ENCODE measurements at places on chromosomes 3 and 15.

GRCh38 chr3:9660972-9661371 is 11.7 kb downstream of the MTMR14 start:
- DNase-seq = no peak

DNA sequence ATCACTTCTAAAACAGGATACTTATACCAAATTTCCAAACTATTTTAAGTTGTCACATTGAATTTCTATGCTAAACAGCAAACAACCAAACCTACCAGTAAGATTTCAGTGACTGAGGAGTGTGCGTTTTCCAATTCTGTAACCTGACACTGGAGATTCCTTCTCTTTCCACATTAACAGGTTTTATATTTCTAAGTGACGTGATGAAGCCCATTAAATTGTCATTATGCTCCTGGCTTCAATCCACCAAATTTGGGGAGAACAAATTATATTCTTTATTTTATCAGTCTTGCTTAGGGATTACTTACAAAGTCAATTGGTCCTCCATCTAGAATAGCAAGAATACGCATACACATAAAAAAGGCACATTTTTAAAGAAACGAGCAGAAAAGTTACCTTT is 764.8 kb upstream of the NR2F2 start:
- DNase-seq = no peak

DNA sequence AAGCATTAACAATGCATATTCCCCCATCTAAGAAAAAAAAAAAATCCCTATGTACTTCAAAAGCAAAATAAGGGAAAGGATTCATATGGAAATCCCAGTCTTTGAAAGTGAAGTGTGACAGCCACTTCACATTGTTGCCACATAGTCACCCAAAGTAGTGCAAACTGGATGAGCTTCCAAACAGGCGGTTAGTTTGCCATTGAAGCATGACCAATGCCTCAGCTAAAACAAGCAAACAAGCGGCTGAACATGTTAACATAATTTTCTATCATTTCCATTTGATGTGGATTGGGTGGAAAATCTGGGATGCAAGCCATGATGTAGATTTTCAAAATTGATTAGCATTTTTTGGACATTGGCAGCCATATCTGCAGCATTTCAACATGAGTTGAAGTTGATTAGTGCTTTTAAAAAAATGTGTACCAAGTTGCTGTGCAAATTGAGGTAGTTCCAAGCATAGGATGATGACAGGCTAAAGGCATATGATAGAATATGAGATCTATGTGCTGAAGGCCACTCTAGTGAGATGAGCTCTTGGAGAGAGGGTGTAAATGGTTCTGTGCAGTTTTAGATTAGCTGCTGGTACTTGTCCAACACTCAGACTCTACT is 405.2 kb downstream of the NR2F2 start:
- DNase-seq = no peak

DNA sequence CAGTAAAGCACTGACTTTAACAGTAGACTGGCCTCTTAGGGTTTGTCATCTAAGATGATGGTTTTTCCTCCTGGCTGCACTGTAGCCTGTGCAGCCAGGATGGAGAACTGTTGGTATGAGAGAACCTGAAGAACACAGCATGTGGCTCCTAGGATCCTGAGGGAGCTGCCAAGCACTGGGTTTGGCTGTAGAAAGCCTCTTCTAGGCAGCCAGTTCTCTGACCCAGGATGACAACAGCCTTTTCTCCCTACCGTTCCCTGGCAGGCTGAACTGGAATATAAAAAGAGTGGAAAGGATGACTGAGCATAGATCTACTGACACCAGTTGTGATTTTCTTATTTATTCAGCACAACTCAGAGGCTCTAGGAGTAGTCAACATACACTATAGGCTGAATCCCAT is 34.3 kb upstream of the MANF start:
- DNase-seq = peak; percentile 33

- DNase-seq = peak; percentile 25
These were observed 25.4 kb downstream of the LINGO1 start for GRCh38 chr15:77607111-77607893.

DNA sequence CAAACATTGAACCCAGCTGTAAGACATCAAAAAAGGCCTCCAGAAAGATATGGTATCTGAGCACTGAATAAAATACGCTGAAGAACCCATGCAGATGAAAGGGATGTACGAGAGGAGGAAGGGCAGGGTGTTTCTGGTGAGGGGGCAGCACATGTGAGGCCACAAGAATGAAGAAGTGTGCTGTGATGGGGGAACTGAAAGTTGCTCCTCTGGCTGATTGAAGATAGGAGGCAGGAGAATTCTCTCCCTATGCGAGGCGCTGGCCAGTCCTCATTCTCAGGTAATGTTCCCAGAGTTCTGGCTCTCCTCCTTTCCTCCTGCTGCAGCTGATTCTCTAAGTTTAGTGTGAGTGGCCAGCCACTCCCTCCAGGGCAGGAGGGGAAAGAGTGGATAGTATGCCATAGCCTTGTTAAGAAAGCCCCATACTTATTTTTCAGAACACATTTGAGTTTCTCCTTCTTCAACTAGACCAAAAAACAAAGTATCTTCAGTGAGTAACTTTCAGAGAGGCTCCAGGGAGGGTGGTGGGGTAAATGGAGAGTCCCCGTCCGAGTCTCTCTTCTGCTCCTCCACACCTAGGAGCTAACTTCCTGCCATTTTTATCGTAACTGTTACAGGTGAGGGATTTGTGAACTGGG is 26.9 kb upstream of the MYO1E start:
- peak; percentile 13 for DNase-seq

- no peak for DNase-seq
These were observed 2.2 kb downstream of the MINAR1 start for GRCh38 chr15:79434361-79434760.

DNA sequence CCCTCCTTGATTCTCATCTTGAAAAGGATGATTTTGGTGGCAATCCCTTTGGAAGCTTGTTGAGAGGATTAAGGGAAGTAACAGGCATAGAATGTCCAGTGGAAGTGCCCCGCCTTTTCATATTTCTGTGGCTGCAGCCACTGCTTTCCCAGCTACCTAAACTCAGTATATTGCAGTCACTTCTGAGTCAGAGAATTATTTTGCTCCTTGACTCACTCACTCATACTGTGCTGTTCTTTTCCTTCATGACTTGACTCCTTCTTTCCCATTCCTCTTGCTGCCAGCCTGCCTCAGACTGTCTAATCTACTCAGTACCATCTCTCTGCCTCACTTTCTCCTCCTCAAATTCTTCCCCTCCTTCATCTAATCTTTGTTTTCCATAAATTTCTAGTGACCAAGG is 26.5 kb upstream of the POLR2M start:
- no peak for DNase-seq

DNA sequence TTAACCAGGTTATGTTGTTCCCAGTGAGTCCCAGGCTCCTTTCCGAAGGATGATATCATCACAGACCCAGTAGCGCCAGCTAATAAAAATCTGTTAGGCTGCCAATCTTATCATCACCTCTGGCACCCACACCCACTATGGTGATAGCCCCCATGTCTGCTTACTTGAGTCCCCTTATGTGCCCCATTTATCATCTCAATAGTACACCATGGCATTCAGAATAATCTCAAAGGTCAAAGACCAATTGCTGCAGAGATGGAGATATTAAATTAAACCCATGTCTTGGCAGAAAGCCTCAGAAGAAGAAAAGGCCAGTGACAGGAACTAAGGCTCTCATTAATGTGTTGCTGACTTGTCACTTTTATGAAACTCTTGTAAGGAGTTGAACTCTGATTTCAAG is 32.8 kb downstream of the CPNE4 start:
- no peak for DNase-seq

DNA sequence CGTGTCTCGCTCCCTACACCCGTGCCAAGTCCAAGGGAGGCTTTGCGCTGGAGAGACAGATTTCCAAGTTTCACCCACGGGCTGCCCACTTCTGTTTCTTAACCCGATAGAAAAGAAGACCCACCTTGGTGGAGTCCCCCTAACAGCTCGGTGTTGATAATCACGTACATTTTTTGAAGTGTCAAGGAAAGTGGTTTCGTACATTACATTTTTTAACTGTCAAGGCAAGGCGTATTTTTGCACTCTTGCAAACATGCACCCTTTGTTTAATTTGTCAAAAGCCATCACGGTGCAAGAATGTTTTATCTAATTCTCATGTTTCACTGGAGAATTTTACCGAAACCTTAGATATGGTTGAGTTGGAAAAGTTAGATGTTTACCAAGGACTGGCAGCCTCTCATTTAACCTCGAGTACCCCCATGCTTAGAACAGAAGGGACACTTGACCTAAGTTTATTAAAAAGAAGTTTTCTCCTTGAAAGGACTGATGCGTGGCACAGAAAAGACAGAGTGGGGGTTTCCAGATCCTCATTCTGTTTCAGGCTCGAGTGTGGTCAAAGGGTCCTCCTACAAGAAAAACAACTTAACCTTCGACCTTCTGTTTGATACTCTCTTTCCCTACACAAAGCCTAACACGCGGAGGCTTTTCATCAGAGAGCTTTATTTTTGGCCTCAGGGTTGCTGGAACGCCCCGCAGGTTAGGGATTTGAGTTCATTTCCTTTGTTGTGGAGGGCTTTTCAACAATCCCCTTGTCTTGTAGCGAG is 882 bp downstream of the GXYLT2 start:
- peak; percentile 63 for DNase-seq

- DNase-seq = no peak
These were observed 158.6 kb upstream of the KBTBD8 start for GRCh38 chr3:66839508-66839907.

DNA sequence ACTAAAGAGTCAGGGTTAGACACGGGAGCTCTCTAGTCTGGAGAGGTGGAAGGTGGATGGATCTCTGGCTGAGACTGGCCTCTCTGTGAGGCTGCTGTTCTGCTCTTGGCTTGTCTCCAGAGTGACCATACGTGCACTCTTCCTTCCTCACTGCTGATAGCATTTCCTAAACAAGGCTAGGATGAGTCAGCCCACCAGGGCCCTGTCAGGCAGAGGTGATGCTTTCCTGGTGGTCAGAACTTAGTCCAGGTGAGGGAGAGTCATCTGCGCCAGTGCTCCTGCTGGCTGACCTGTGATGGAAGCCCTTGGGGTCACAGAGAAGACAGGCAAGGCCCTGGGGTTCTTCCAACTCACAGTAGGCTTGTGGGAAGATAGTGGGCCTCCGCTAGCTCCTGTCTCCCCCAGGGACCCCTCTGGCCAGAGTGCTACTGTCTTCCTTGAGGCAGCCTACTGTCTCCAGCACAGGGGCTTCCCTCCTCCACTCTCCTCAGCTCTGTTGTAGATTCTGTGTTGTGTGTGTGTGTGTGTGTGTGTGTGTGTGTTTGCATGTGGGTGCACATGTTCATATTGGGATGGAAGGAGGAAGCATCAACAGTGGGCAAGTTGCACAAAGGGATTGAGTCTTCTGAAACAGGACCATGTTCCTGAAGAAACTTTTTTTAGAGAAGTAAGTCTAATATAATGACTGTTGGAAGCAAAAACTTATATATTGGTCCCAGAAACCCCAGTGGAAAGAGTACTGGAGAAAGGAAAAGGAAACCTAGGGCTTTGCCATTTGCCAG is 16.5 kb downstream of the ALPK3 start:
- DNase-seq = no peak

DNA sequence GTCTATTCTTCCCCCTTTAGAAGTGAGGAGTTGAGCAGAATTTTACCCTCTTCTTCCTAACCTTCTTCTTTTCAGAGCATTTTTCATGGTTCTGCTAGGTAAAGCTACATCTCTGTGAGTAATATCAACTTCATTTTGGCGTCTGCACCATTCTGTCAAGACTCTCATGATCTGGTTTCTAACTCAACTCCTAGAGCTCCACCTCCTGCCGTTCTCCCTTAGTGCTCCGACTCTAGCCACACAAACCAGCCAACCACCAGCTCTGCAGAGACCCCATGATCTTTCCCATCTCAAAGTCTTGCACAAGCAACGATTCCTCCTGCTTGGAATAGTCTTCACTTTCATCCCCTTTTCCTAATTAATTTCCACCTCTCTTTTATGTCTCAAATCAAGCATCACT is 193.9 kb upstream of the TMC3 start:
- DNase-seq = no peak

- DNase-seq = no peak
These were observed 50.2 kb downstream of the CRYBG3 start for GRCh38 chr3:97871801-97872524.

- no peak for DNase-seq
These were observed 56.6 kb downstream of the CBLB start for GRCh38 chr3:105812194-105812586.

- DNase-seq = no peak
These were observed 756 bp upstream of the RMDN3 start for GRCh38 chr15:40755812-40756208.

DNA sequence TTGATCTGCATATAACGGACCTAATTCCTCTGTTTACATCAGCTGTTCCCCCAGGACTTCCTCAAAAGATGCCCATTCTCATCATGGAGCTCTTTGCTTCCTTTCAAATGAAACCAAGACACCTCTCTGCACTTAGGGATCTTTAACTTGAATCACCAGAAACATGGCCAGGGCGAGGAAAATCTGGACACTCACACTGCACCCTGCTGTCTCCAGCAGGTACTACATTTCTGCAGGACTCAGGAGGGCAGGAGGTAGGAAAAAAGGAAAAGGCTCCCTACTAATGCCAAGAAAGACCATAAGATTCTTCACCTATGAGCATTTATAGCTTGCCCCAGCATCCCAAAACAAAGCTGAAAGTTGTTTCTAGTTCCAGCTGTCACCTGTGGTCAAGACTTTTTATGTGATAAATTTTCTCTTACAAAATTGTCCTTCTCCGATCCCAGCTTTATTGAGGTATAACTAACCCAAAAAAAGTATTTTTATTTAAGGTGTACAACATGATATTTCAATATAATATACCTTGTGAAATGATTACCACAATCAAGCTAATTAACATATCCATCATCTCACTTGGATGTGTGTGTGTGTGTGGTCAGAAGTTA is 87.3 kb upstream of the C15orf61 start:
- DNase-seq = peak; percentile 6

DNA sequence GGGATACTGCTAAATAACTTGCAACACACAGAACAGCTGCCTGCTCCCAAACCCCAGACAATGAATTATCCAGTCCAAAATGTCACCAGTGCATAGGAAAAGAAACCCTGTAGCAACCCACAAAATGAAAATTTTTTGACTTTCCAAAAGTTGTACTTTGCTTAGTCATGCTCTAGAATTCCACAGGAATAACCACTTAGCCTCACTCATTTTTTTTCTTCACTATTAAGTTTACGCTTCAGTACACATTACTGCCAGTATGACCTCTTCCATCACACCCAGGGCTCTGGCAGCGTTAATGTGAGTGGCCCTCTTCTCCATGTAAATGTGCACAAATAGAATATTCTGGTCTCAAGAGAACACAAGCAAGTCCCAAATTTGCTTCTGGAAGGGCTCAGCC is 259.8 kb downstream of the MAGI1 start:
- DNase-seq = no peak

- DNase-seq = no peak
These were observed 273.6 kb downstream of the SHOX2 start for GRCh38 chr3:157832588-157832987.

GRCh38 chr3:14774431-14774830 is 44.3 kb upstream of the FGD5 start:
- DNase-seq = no peak

DNA sequence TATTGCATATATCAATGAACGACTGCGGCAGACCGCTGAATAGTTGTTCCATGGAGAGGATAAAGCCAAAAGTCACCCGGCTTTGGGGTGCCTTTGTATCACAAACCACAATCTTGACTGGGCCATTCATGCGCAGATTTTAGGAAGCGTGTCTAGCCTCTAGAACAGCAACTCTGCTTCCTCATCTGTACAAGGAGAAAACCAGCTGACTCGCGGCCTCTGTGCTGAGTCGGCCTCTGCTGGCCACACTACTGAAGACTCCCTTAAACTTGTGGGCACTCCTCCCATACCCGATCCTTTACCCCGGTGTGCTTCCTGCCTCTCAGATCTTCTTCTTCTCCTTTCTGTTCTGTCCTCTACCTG is 872 bp downstream of the DLEC1 start:
- DNase-seq = peak; percentile 61
